GM23248 (cell line): ENCODE measurements at places on chromosomes 13 and 19.

DNA sequence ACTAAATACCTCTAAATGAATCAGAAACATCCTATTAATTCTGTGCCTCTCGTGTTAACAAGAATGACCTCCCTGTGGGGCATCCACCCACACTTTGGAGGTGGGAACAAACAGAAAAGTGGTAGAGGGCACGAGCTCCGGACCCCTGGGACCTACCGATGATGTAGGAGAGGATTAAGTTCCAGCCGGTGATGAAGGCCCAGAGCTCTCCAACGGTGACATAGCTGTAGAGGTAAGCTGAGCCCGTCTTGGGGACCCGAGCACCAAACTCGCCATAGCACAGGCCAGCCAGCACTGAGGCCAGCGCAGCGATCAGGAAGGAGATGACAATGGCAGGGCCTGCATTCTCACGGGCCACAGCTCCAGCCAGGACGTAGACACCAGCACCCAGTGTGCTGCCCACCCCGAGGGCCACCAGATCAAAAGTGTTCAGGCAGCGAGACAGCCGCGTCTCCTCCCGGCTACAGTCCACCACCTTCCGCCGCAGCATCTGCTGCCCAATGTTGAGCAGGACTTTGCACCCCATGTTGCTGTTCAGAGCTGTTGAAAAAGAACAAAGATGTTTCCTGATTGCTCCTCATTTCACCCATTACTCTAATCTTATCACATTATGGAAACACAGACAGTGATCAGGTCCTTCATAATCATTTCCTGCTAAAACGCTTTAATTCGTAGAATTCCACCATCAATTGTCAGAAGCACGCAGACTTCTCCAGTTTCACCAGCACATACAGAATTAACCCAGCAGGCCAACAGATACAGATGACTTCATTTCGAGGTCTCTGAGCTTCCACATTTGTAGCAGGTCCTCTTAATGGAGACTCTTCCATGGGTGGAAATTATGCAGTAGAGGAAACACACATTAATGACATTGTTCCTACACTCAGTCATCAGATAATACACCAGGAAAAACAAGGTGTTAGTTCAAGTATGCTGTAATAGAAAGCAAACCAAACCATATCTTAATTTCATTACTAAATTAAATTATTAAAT is 59.5 kb downstream of the SLC7A1 start:
- DNase-seq, result no peak

GRCh38 chr13:24740014-24740890 is 23.7 kb upstream of the RNF17 start:
- no peak for DNase-seq

DNA sequence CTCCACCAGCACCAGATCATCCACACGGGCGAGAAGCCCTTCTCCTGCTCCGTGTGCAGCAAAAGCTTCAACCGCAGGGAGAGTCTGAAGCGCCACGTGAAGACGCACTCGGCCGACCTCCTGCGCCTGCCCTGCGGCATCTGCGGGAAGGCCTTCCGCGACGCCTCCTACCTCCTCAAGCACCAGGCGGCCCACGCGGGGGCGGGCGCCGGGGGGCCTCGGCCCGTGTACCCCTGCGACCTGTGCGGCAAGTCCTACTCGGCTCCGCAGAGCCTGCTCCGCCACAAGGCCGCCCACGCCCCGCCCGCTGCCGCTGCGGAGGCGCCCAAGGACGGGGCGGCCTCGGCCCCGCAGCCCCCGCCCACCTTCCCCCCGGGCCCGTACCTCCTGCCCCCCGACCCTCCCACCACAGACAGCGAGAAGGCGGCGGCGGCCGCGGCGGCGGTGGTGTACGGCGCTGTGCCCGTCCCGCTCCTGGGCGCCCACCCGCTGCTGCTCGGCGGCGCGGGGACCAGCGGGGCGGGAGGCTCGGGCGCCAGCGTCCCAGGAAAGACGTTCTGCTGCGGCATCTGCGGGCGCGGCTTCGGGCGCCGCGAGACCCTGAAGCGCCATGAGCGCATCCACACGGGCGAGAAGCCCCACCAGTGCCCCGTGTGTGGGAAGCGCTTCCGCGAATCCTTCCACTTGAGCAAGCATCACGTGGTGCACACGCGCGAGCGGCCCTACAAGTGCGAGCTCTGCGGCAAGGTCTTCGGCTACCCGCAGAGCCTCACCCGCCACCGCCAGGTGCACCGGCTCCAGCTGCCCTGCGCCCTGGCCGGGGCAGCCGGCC is 9.4 kb downstream of the ZNF784 start:
- DNase-seq, result no peak

DNA sequence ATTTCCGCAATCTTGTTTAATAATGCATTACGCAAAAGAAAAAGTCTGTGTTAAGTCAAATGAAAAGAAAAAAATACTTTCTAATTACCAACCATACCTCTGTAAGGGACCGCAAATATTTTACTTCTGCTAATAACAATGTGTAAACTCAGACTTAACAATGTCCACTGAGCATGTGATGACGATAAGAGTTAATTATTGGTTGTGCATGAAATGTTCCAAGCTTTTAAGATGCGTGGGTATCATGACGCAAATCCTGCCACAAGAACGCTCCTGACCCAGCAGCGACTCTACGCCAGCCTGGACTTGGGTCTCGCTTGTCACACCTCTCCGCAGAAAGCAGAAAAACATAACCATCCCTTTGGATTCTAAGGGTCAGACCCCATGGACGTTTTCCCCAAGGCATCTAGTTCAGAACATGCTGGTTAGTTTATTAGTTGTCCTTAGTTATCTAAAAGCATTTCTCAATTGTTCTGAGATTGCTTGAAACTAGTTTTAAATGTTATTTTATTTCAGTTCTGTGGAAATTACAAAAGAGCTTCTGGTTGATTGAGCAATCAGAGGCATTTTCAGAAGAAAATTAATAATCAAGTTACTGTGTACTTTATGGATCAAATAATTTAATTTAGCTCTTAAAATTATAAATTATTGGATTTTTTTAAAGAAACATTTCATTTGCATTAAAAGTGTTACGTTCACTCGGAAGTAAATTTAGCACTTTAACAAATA is 779.9 kb upstream of the ARGLU1 start:
- peak; percentile 25 for DNase-seq

- DNase-seq, result no peak
These were observed 6.0 kb downstream of the SHFL start for GRCh38 chr19:10091895-10092641.

- DNase-seq, result no peak
These were observed 3.7 kb upstream of the SBK2 start for GRCh38 chr19:55540619-55541018.

- peak; percentile 79 for DNase-seq
These were observed 166.9 kb downstream of the DLEU7 start for GRCh38 chr13:50676602-50677001.

- DNase-seq, result no peak
These were observed 1.7 kb downstream of the AP1M1 start for GRCh38 chr19:16199275-16199932.

DNA sequence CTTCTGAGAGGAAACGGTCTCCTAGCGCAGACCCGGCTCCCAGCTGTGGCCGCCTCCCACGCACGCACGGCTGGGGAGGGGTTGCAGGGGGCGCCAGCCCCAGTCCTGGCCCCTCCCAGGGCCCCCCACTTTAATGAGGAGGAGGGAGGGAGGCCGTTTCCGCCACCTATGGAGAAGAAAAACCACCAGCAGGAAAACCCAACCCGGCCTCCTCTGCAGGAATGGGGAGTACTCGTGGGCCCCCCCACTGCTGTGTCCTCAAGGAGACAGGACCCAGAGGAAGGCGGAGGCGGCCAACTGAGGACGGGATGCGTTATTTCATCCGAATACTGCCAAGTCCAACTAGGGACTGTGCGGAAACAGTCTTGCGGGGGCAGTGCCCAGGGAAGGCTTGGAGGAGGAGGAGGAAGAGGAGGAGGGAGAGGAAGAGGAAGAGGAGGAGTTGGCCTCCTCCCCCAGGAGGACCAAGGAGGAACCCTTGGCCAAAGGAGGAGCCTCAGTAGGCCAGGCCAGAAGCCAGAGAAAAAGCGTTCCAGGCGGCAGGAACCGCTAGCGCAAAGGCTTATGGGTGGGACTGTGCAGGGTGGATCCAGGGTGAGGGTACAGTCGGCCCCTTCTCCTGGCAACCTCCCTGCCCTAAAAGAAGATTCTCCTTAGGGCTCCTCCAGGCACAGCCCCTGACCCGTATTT is 3.9 kb upstream of the SSBP4 start:
- DNase-seq, result peak; percentile 88

DNA sequence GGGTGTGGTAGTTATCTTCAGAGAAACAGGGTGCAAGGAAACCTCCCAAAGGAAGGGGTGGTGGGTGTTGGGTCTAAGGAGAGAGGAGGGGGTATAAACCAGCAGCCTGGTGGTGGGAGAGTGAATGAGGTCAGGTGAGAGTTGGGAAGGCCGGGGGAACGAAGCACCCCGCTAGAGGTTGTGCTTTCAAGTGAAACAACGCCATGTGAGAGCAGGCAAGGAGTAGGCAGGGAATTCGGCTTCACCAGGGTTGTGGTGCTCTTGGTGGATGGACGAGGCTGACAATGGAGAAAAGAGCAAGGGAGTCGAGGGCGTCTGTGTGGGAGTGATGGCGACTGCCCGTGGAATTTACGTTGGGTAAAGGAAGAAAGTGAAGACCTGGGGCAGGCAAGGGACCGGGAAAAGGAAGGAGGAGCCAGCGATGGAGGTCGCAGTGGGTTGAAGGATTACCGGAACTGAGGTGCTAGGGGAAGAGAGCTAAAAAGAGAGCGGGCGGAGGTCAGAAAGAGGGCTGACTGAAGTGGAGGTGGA is 2.1 kb upstream of the MLNR start:
- no peak for DNase-seq

DNA sequence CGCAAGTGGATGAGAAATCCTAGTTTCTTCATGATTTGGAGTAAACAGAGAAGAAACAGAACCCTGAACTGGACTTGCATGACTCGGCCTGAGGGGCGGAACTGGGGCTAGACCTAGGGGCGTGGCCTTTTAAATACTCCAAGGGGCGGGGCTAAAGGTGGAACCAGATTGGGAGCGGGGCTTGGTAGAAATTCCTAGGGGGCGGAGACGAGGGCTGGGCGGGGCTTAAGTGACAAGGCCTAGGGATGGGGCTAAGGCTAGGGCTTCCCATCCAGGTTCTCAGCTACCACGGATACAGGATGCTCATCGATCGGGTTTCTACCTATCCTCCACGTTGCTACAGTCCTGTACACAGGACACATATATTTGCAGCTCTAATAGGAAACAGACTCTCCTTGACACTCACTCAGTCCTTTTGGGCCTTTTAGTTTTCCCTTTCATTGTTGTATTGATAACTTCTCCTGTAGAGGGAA is 372 bp upstream of the ZNF699 start:
- DNase-seq, result peak; percentile 99

- no peak for DNase-seq
These were observed 134.3 kb upstream of the SLITRK5 start for GRCh38 chr13:87536899-87537298.

DNA sequence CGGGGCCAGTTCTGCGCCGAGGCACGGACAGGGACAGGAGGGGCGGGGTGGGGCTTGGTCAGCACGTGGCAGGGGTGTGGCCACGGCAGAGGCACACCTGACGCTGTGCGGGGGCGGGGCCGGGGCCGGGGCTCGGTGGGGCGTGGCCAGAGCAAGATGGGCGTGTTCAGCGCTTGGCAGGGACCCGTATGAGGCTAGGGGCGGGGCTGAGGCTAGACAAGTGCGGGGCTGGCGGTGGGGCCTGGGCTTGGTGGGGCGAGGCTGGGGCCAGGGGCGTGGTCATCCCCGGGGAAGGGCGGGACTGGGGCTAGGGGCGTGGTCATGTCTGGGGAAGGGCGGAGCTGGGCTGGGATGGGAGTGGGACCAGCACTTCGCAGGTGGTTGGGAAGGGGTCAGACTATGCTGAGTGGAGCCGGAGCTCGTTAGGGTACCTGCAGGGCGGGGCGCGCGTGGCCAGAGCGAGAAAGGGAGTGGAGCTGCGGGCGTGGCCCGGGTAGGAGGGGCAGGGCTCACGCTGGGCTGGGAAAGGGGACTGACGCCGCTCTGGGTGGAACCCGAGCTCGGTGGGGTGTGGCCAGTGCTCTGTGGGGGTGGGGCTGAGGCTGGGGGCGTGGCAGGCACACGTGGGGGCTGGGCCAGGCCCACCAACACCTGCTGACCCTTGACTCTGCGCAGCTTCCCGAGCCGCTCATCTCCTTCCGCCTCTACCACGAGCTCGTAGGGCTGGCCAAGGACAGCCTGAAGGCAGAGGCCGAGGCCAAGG is 12.8 kb downstream of the POLR2E start:
- peak; percentile 40 for DNase-seq

GRCh38 chr13:21069561-21070004 is 8.2 kb upstream of the LATS2 start:
- peak; percentile 95 for DNase-seq

- DNase-seq, result no peak
These were observed 14.4 kb upstream of the PLEKHF1 start for GRCh38 chr19:29650772-29651387.

- no peak for DNase-seq
These were observed 112.3 kb downstream of the POSTN start for GRCh38 chr13:37486171-37486681.

DNA sequence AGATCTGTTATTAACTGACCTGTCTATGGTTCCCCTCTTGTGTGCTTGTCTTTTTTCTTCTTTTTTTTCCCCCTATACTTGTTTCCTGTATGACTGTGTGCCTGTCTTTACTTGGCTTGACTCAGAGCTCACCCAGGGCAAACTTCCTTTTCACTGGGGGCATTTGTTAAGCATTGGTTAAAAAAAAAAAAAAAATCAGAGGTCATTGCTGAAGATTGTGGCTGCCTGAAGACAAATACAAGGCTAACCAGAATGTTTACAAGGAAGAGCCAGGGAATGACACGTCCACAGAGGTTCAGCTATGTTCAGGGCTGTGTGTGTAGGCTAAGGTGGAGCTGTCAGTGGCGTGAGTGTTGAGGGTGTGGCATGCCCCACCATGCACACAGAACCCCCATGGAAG is 47.1 kb downstream of the LNX2 start:
- DNase-seq, result peak; percentile 9

DNA sequence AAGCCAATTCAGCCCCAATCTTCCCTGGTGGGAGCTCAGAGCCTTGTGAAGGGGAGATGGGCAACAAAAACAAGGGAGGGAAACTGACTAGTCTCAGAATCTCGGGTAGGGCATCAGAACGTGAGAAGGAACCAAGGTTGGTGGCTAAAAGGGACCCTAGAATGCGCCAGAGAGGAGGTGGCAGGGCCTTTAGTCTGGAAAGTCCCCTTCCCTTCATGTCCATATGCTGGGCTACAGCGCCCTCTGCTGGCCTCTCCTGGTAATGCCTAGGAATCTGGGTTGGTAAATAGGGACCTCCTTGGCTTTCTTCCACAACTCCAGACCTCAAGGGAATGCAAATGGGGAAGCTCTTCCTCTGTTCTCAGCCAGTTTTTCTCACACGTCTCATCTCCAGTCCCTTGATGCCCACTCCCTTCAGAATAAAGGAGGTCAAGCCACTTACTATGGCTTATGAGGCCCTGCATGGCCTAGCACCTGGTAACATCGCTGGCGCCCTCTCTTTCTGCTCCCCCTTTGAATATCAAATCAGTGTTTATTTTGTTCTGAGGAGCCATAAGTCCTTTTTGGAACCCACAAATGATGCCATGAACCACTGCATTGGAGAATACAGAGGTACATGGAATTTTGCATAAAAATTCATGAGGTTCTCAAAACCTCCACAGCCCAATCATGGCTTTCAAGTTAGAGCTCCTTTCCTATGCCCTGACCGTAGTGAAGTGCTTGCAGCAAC is 1.4 kb upstream of the CCDC97 start:
- DNase-seq, result peak; percentile 85

GRCh38 chr13:38617936-38618335 is 68.9 kb upstream of the FREM2 start:
- no peak for DNase-seq
